ENCODE measurements at places on chromosomes 4 and X.

GRCh38 chrX:151714362-151714761 lies 1.5 kb upstream of the FATE1 start:
- DNase-seq: no peak

DNA sequence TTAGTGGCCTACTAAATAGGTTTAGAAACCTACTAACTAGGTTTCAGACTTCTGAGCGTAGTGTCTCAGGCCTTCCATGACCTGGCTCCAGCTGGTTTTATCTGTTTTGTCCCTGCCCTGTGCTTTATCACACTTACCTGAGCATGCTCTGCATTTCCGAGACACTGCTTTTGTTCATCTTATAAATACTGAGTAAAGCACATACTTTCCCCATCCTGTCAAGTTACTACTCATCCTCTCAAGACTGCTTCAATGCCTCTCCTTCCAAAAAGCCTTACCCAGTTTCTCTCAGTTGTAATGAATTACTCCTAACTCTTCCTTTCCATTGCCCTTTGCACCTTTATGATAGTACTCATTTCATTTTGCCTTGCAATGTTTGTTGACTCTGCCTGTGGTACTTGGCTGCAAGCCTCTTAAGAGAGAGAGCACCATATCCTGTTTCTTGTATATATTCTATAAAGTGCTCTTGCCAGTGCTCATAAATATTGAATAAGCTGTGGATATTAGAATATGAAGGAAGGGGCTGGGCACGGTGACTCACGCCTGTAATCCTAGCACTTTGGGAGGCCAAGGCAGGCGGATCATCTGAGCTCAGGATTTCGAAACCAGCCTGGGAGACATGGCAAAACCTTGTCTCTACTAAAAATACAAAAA lies 34.4 kb downstream of the SLAIN2 start:
- DNase-seq: no peak

- no peak for DNase-seq
These were observed 62.6 kb upstream of the SYTL5 start for GRCh38 chrX:37943554-37944344.

DNA sequence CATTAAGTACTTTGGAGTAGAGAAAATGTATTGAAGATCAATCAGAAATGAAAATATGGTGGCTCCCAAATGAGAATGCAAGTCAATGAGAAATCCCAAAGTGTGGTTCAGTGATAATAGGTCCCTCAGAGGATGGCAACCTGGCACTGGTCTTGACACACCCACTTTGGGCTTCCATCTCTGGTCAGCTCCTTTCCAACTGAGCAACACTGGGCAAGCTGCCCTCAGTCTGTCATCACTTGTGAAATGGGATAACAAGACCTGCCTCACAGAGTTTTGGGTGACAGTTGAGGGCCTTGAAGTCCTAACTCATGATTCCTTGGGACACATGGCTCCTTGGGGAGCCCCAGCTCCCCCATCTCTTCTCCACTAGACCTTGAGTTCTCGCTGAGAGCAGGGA lies 29.0 kb upstream of the MAMLD1 start:
- DNase-seq: no peak

DNA sequence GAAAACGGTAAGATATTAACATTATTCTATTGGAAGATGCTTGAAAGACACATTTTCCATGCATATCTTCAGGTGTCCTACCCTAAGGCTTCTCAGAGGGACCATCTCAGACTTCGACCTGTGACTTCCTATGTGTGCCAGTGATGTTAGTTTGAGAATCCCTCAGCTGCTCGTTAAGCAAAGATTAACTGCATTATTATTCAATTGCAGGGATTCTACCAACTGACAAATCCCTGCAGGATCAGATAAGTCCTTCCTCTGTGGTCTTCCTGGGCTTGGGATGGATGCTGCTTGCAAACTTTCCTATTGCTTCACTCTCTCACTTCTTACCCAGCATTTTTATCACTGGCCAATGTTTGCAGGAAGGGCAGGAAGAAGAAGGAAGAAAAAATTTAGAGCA lies 83.0 kb upstream of the PPARGC1A start:
- no peak for DNase-seq

GRCh38 chrX:42746606-42747005 lies 31.4 kb downstream of the PPP1R2C start:
- no peak for DNase-seq

DNA sequence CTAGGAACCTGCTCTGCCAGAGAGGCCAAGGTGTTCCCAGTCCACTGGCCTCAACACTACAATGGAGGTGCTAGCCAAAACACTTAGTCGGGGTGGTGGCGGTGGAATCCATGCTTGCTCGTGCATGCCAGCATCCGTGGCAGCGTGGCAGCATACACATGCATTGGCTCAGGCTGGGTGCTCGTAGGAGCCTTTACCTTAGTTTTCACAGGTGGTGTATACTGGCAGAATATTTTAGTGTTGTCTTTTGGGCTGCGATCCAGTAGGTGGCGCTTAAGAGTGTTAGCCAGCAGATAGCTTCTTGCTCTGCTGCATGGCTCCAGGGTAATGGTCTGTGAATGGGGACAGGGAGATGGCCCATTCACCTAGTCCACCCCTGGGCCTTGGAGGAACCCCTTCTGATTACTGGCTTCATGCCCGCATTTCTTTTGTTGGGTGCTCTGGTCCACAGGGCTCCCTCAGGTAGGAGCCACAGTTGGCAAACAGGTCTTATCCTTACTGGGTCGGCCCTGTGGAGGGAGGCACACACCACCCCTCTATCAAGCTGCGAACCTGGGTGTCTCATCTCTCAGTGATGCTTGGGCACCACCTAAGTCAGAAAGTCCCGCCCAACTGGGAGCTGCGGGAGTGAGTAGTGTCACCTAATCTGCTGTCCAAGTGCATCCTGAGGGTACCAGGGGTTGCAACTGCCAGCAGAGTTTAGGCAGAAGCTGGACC lies 40.0 kb downstream of the RIPPLY1 start:
- DNase-seq: no peak

DNA sequence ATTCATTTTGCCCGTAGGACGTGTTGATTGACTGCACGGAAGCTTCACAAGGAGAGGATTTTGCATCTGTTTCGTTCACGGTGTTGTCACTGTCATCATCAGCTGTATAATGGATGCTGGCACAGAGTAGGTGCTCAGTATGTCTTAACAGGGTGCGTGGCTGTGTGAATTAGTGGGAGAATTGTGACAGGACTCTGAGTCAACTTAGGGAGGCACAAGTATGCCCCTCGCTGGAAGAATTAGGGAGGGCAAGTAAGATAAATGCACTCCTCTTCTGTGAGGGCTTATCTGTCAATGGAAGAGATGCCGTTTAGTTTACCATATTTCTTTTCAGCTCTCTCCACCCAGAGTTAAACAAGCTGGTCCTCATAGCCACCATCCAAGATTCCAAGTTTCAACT lies 107.2 kb downstream of the TRIML1 start:
- no peak for DNase-seq

DNA sequence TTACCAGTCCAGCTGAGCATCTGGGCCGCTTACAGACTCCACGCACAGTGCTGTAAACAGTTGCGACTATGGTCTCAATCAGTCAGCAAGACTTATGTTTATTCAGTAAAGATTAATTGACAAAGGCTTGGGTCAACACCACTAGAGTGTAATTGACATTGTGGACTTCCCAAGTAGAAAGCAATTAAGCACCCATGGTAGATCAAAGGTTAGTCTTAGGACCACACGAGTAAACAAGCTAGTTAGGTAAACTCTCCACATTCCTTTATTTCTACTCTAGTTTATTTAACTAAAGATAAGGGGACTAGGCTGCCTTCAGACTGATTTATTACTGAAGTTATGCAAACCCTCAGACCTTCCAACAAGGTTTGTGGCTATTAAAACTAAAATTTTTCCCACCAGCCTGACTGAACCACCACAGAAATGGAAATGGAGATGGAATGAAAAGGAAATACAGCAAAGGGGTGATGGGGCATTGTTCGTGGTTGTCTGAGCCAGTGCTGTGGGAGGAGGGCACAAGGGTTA lies 44.2 kb downstream of the MTHFD2L start:
- no peak for DNase-seq

DNA sequence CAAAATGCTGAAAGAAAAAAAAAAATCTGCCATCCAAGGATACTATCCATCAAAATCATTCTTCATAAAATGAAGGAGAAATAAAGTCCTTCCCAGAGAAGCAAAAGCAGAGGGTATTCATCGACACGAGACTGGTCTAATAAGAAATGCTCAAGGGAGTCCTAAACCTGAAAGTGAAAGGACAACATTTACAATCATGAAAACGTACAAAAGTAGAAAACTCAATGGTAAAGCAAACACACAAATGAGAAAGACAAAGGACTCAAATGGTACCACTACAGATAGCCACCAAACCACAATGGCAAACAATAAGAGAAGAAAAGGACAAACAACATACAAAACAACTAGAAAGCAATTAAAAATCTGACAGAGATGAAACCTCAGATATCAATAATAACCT lies 41.0 kb downstream of the CD99L2 start:
- no peak for DNase-seq

DNA sequence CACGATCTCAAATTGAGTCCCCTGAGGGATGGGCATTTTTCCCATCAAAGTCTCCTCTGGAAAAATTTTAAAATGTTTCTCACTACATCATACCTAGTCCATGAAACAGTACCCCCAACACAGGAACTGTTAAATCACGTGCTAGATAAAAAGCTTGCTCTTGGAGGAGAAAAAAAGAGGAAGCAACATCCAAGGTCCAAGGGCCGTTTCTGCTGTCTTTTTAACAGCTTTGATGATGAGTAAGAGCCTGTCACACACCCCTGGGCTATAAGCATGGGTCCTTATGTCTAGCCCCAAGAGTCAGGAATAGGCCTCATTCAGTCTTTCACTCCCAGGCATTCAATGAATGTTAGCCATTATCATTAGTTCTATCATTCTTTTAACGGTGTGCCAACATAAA lies 128.9 kb downstream of the SH3KBP1 start:
- DNase-seq: no peak

- DNase-seq: no peak
These were observed 167.9 kb downstream of the CORIN start for GRCh38 chr4:47669946-47670345.

DNA sequence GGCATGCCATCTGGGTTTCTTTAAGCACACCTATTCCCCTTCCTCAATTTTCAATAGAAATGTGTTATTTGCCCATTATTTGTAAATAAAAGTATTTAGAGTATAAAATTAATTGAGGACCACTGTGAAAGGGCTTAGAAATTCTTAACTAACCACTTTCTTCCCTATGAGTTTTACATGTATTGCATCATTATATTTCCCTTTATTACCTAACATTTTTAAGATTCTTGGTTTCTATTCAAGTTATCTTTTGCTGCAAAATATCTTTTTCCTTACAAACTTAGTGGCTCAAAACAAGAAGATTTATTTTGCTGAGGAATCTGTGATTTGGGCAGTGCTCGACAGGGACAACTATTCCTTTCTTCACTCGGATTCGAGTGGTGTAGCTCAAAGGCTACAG lies 40.5 kb downstream of the GRID2 start:
- no peak for DNase-seq

DNA sequence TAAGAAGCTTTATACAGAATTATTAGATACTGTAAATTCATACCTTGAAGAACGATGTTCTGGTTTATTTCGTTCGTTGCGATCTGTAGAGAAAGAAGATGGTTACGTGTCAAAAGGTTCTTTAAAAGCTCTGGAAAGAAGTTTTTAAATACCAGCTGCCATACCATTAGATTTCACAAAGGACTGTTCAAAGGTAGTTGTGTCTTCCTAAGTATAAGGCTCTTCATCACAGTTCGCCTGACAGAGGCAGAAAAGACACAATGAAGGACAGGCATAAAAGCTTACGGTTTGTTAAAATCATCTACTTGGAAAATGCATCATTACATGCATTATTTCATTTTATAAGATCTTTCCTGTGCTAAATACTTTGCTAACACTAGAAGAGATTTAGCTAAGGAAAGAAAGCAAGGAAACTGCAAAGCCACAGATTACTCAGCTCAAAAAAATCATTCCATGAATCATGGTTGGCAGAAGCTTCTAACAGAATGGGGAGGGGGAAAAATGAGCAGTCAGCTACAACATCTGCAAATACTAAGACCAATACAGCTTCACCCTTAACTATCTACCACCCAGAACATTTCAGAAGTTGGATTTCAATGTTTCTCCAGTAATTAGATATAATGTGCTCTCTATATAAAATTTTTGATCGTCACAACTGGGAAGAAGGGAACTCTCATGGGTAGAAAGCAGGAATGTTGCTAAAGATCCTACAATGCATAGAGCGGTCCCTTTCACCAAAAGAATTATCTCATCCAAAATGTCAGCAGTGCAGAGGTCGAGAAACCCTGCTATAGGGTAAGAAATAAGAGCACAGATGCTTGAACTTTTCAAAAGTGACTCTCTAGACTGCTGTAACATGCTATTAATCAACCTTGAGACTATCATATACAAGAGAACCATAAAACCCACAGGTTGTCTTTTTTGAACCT lies 50.7 kb upstream of the PRSS48 start:
- DNase-seq: no peak

DNA sequence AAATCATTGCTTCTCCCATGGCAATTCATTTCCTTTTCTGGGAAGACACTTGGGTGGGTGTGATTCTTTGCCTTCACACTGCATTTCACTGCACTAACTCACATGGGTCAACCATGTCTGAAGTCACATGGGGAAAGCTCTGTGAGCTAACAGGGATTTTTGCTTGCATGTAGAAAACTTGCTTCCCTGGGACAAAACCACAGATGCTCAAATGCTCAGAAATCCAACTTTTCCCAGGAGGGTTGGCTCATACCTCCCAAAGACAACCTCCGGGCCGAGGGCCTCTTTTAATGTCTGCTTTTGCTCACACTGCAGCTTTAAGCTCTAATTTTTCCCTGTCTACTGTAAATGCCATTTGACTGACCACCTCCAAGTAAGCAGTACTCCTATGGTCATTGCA lies 1695.2 kb downstream of the STIM2 start:
- no peak for DNase-seq

DNA sequence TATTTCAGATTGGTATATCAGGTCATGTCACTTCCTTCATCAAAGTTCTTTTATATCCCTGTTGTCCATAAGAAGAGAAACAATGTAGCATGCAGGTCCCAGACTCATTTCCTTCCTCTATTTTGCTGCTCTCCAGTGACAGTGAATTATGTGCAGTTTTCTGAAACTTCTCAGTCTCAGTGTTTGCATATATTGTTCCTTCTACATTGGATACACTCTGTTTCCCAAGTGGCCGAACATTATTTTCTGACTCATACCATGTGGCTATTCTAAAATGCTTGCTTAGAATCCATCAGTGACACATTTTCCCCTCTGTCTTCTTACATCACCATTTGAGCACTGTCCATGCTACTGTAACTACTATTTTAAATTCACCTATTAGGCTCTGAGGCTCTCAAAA lies 305.7 kb downstream of the PDHA2 start:
- no peak for DNase-seq

DNA sequence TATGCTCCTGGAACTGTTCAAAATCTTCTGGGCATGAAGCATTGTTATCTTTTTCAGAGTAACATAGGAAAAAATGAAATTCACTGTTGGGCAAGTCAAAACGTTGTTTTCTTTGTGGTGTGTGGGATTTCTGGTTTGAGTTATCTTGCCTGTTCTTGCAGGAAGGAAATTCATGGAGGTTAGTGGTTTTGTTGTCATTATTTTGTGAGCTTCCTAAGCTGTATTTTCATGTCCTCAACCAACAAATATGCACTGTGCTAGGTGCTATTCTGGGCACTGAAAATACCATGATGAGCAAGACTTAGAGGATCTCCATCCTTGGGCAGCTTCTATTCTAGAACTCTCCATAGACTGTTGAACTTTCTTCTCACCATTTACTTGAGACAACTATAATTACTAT lies 16.9 kb downstream of the SPINK2 start:
- DNase-seq: no peak

GRCh38 chr4:72555377-72555831 lies 13.6 kb downstream of the ADAMTS3 start:
- no peak for DNase-seq
